ENCODE measurements at places on chromosomes 11 and 22. TPM values are rescaled to one million over a fixed set of nuclear protein-coding genes. Genes with fewer than 3 reads are reported as not detected.

DNA sequence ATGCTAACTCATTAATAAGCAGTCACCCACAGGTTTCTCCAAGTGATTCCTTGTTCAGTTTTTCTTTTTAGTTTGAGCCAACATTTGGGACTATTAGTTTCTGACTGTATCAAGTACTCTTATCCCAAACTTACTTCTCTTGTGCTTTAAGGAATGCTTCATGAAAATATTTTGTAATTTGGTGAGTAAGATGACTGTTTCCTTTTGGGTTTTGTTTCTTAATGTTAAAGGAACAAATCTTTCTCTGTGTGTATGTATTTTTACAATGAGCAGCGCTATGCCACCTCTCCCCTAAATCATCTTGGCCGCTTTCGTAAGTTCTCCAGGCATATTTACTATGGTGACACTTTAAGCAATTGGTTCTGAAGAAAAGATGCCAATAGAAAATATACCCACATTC is 72.4 kb downstream of the LDLRAD3 start:
- no peak for DNase-seq

GRCh38 chr22:42344361-42344905 is 74.0 kb upstream of the TCF20 start:
- no peak for DNase-seq

The MOGAT2 gene
- total RNA-seq: not detected

DNA sequence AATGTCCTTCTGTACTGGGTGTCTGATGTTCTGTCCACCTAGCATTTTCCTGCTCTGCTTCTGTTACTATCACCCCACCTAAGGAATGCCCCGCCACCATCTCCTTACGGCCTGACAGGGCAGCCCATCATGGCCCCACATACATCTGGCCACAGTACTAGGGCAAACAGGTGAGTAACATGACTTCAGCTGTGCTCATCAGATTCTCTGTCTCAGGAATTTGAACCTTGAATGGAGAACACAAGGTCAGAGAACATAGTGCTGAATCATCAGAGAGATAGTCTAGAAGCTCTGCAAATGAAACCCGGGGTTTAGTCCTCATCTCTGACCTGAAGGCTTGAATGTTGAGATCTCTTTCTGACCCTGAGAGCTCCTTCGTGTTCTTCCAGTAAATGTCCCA is 32.4 kb downstream of the ZC3H12C start:
- no peak for DNase-seq

The MPEG1 gene
- 59.6 TPM for total RNA-seq

DNA sequence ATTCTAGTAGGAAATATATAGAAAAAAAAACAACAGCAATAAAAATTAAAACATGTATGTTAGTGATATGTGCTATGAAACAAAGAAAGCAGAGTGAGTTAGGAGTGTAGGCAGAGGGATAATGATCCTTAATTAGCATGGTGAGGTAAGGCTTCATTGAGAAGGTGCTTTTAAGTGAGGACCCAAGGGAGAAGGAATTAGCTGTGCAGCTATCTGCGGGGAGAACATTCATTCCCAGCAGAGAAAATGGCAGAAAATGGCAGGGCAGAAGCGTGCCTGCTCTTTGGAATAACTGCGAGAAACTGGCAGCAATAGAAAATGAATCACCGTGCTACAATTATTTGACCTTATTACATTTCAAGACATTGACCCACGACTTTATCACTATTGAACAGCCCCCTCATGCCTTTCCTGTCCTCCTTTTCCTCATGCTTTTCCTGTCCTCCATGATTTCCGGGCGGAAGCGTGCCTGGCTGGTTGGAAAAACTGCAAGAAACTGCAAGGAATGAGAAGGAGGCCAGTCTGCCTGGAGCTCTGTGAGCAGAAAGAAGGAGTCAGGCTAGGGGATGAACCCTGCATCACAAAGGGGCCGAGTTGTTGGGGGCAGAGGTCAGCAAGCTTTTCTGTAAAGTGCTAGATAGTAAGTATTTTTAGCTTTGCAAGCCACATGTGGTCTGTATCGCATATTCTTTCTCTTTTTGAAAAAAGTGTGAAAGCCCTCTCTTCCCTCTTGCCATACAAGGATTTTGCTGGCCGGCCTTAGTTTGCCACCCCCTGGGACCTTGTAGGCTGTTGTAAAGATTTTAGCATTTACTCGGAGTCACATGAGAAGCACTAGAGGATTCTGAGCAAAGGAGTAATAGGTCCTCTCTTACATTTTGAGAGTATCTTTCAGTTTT is 37.1 kb upstream of the SWAP70 start:
- DNase-seq: no peak

- DNase-seq: no peak
Observed at GRCh38 chr11:77244277-77245027, 57.0 kb downstream of the GDPD4 start.

The ASPHD2 gene
- 33.3 TPM for total RNA-seq

- peak; percentile 56 for DNase-seq
Observed at GRCh38 chr11:7448201-7448600, 37.1 kb upstream of the OLFML1 start.

The GGT5 gene
- total RNA-seq: not detected

- no peak for DNase-seq
Observed at GRCh38 chr11:130386056-130386455, 42.4 kb downstream of the ADAMTS8 start.

DNA sequence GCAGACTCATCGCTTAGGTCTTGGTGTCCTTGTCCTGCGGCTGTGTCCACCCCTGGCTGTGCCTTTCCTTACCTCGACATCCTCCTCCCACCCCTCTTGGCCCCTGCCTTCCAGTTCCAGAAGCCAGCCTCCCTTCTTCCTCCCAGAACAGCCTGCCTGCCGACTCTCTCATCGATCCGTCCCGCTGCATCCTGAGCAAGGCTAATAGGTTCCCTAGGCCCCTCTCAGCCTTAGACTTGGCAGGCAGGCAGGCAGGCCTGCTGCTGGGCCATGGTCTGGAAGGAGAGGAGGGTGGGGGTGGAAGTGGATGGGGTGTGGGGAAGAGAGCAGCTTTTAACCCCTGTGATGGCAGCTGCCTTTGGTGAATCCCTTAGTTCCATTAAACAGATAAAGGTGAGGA is 196.7 kb upstream of the TBCEL start:
- DNase-seq: no peak

GRCh38 chr11:113806406-113806805 is 26.8 kb downstream of the CLDN25 start:
- DNase-seq: peak; percentile 65

The CARNS1 gene
- total RNA-seq: not detected

DNA sequence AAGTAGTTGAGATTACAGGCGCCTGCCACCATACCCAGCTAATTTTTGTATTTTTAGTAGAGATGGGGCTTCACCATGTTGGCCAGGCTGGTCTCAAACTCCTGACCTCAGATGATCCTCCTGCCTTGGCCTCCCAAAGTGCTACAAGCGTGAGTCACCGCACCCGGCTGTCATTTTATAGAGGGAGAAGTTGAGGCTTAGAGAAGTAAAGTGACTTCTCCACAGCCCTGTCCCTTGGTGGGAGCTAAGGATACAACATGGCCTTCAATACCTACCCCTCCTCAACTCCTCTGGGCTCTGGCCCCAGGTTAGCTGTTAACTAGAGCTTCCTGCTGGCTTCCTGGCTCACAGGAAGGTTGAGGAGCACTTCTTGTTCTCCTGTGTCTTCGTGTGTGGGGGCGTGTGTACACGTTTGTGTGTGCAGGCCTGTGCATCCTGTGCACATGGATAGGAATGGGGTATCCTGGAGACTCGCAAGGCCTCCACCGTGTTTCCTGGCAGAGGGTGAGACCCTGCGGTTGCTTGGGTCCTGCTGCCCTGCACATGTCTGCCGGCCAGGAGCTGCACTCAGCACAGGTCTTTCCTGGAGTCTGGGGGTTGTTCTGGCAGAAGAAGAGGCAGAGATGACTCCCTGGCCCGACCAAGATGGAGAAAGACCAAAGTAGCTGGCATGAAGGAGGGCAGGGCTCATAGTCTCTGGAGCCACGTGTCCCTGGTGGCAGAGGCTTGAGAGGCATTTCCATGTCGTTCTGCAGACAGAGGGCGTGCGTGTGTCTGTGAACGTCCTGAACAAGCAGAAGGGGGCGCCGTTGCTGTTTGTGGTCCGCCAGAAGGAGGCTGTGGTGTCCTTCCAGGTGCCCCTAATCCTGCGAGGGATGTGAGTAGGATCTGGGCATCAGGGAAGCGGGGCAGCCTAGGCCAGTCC is 2.4 kb downstream of the SIDT2 start:
- DNase-seq: peak; percentile 86

GRCh38 chr22:44907765-44908737 is 101.8 kb downstream of the PHF21B start:
- no peak for DNase-seq

The TECTA gene
- total RNA-seq: not detected

- no peak for DNase-seq
Observed at GRCh38 chr11:17369094-17369493, 17.5 kb downstream of the NCR3LG1 start.

GRCh38 chr11:61152816-61153592 is 8.2 kb downstream of the VPS37C start:
- no peak for DNase-seq

- no peak for DNase-seq
Observed at GRCh38 chr22:19120829-19121630, 1.2 kb downstream of the DGCR2 start.

DNA sequence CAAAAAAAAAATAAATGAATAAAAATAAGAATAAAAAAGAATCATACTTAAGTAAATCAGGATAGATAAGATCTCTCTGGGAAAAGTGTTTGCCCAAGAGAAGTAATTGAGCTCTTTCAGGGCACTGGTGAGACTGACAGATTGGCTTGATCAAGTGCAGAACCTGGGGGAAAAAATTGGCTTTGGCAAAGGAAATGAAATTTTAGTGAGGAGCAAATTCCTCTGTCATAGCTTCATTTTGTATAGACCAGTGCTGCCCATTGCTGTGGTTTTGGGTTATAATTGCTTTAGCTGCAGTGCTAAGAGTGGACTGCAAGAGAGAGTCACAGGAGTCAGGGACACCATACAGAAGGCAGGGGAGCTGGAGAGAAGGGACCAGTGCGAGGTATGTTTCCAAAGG is 35.7 kb downstream of the SFI1 start:
- no peak for DNase-seq

The CBLIF gene
- not detected for total RNA-seq

- no peak for DNase-seq
Observed at GRCh38 chr11:120208777-120209176, 2.1 kb upstream of the OAF start.

The OR4A47 gene
- not detected for total RNA-seq

- no peak for DNase-seq
Observed at GRCh38 chr22:29112681-29113080, 39.8 kb downstream of the KREMEN1 start.

GRCh38 chr11:44213148-44213547 is 96.8 kb downstream of the ALX4 start:
- DNase-seq: no peak

The FBLN1 gene
- total RNA-seq: not detected

DNA sequence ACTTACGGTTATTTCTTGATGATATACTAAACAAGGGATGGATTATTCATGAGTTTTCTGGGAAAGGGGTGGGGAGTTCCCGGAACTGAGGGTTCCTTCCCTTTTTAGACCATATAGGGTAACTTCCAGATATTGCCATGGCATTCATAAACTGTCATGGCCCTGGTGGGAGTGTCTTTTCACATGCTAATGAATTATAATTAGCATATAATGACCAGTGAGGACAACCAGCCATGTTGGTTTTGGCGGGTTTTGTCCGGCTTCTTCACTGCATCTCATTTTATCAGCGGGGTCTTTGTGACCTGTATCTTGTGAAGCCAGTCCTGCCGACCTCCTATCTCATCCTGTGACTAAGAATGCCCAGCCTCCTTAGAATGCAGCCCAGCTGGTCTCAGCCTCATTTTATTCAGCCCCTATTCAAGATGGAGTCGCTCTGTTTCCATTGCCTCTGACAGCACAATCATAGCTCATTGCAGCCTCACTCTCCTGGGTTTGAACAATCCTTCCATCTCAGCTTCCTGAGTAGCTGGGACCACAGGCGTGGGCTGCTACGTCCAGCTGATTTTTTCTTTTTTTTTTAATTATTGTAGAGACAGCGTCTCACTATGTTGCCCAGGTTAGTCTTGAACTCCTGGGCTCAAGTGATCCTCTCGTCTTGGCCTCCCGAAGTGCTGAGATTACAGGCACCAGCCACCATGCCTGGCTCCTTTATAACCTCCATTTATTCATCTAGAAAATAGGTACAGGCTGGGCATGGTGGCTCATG is 52.6 kb upstream of the EMID1 start:
- DNase-seq: no peak

DNA sequence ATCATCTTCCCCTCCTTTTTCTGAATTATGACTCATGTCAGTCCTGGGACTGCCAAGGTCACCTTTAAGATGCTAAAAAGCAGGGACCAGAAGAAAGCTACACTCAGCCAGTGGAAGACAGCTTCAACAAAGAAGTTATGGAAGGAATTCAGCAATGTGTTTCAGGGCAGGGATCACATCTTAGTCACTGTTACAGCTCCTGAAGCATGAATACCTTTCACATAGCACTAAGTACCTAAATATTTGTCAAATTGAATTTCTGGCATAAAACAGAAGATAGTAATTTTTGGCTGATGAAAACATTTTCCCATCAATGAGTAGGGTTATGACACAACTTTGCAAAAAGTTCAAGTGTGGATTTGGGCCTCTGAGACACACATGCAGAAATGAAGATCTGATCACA is 5.2 kb downstream of the DDB1 start:
- no peak for DNase-seq

GRCh38 chr22:33105501-33105911 is 47.3 kb upstream of the SYN3 start:
- DNase-seq: no peak

GRCh38 chr11:2770761-2771301 is 71.0 kb upstream of the KCNQ1OT1 start:
- DNase-seq: no peak

DNA sequence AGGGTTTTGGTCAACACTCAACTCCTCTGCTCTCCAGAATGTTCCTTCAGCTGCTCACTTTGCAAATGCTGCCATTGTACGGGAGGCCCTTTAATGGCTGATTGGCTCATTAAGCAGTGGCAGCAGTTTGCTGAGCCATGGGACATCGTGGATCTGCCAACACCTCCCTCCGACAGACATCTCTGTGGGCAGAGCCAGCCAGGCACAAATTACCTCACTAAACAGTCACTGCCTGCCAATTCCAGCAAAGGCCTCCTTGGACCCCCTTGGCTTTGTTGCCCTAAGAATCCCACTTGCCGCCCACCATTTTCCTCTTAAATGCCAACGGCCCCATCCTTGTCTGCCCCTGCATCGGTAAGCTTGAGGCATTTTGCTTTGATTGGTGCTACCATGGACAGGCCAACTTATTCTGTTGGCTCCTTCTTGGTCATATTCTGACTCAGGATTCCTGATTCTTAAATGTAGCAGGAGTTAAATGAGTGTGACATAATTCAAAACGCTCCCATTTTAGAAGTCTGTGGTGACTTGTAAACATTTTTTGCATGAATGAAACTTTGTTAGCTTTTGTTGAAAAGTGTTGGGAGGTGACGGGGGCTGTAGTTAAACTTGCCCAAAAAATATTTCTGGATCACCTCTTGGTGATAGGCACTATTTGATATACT is 57.5 kb upstream of the LMO2 start:
- no peak for DNase-seq

GRCh38 chr11:1560002-1560648 is 11.9 kb downstream of the DUSP8 start:
- no peak for DNase-seq

The HNRNPUL2 gene
- 13.9 TPM for total RNA-seq

- no peak for DNase-seq
Observed at GRCh38 chr11:57444362-57445121, 15.8 kb upstream of the RTN4RL2 start.

- DNase-seq: peak; percentile 69
Observed at GRCh38 chr22:42648368-42649245, 585 bp downstream of the CYB5R3 start.
